ENCODE measurements at places on chromosomes 11 and 22.

DNA sequence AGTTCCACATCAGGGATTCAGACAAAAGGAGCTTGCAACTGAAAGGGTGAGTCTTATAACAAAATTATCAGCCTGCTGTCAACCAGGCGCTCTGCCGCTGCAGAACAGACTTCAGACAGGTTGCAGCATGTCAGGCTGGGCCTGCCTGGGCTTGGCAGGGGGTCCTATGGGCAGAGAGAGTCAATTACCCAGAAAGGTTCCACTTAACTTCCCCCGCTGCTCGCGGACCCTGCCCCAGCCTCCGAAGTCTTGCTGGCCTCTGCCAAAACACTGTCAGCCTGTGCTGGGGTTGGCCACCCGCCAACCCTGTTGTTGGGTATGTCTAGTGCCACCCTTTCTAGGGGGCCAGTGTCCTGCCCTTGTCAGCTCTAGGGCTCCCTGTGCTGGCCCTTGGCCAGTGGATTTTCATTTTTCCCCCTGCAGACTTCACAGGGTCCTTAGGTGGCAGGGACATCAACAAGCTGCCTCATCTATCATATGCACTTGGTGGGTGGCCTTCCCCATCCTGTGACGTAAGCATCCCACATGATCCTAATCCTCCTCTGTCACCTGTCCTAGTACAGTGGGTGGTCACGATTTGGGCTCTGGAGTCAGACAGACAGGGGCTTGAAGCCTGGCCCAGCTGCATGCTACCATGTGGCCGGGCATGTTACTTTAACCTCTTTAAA, 166.5 kb upstream of the CADM1 start:
- DNase-seq = no peak

- no peak for DNase-seq
These were observed 9.4 kb downstream of the UPB1 start for GRCh38 chr22:24504540-24504939.

DNA sequence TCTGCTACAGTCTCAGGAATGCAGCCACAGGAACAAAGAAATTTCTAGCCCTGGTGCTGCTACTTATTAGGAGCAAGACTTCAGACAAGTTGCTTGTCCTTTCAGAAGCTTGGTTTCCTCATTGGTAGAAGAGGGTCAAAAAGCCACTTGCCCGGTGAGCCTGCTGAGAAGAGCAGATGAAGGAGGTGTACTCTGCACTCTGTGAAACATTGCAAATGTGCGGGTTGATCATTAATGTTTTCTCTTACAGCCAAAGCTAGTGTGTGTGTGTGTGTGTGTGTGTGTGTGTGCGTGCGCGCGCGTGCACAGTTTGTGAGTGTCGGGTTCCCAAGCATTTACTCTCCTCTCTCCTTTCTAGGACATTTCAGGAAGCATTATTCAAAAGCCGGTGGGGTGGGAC, 86.3 kb upstream of the NNMT start:
- DNase-seq = no peak

- DNase-seq = no peak
These were observed 15.2 kb upstream of the SERPIND1 start for GRCh38 chr22:20758688-20759087.

DNA sequence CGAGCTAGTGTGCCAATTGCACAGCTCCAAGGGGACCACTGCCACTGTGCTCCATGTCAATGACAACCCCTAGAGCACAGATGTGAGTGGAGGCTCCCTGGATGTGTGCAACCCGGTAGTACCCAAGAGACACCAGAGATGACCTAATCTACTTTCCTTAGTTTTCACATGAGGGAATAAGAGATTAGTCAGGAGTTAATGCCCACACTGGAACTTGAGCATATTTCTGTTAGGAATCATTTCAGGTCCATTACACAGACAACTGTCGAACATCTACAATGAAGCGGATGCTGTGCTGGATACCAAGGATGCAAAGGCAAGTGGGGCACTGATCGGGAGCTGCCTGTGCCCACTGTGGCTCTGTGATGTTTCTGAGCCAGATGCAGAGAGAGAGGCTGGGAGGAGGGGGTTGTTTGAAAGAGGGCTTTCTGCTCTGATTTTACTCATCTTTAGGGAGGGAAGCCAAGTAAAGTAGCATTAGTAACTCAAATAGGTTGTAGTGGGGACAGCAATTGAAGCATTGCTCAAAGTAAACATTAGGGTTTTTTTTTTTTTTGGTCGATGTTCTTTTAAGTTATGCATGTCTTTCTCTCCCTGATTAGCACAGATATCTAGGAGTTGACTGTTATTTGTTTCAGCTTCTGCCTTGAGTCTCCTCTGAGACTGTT, 82.5 kb upstream of the SORL1-AS1 start:
- DNase-seq = no peak

- no peak for DNase-seq
These were observed 42.6 kb downstream of the ACER3 start for GRCh38 chr11:76903325-76903724.
